A673 (cell line): ENCODE measurements at places on chromosomes 13 and 19. TPM values are rescaled to one million over a fixed set of nuclear protein-coding genes. Genes with fewer than 3 reads are reported as not detected.

DNA sequence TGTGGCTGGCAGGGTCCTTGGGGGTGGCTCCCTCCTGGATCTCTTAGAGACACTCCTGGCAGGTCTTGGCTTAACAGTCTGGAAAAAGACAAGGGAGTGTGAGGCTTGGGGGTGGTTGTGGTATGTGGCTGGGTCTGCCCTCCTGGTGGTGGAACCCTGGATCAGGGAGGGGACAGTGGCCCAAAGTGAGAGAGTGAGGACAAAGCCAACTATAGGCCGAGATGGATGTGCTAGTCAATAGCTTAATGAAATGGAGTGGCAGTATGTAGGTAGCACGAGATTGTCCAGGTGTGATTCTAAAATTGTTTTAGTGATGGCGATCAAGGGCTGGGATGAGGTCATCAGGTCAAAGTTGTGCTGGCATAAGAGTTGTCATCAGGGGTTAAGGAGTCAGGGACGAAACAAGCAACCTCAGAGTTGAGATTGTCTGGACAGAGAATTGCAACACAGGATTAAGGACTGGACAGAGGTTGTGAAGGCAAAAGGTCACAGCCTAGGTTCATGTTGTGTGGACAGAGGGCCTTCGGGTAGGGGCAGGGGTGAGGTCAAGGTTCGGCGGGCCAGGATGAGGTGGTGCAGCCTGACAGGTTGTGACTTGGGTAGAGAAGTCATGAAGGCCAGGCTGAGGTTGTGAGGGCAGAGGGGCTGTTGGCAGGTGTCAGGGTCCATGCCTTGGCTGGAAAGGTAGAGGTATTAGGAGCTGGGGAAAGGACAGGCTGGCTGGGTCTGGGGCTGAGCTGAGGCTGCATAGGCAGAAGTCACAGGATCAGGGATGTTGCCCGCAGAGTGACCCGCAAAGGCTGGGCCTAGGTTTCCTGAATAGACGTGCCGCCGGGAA lies 4.5 kb upstream of the RASAL3 start:
- H3K27ac ChIP-seq: peak overlapping the region; percentile 79
- H3K4me3 ChIP-seq: peak overlapping the region; percentile 52
- no peaks in the 10 kb centered on the region for H3K36me3 ChIP-seq
- peaks cover 14% of the 10 kb centered on the region for H3K4me1 ChIP-seq
- no peaks in the 10 kb centered on the region for H3K27me3 ChIP-seq

DNA sequence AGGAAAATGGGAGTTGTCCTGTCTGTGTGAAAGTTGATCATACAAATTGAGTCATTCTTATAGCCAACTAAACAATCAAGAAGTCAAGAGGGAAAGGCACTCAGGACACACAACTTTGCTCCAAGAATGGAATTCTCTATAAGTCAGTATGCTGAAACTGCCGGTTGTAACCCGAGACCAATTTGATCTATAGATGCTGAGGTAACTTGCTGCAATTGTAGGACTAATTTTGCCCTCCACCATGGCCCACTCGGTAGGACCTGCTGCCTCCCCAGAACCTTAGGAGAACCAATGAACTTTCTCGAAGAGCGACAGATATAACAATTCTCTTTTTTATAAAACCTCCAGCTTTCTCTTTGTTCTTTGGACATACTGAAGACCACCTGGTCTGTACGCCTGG lies 157.0 kb downstream of the RNF17 start:
- no peak overlapping the region for H3K4me3 ChIP-seq
- H3K27me3 ChIP-seq: no peaks in the 10 kb centered on the region
- no peak overlapping the region for H3K27ac ChIP-seq
- no peaks in the 10 kb centered on the region for H3K36me3 ChIP-seq
- no peak for DNase-seq

- H3K27ac ChIP-seq: no peak overlapping the region
- H3K4me3 ChIP-seq: no peak overlapping the region
- no peak for DNase-seq
- no peaks in the 10 kb centered on the region for H3K36me3 ChIP-seq
- no peaks in the 10 kb centered on the region for H3K27me3 ChIP-seq
Measured at GRCh38 chr13:104057861-104058260, 991.6 kb upstream of the SLC10A2 start.

DNA sequence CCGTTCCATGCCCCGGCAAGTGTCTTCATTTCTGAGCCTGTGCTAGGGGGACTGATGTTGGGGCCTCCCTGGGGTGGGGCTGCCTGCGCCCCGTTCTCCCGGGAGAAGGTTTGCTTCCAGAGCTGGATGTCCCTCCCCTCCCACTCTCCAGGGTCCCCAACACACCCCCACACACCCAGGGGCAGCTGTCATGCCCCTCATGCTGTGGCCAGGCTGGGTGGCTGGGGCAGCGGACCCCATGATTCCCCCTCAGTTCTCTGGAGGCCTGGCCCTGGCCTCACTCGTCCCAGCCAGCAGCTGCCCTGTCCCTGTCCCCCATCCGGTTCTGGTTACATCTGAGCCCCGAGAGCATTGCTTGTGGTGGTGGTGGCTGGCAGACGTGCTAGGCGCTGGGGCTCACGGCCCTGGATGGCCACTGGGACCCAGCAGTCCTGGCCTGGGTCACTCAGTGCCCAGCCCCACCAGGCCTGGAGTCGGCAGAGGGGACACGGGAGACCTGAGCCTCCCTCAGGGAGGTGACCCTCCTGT lies 184.8 kb downstream of the KDM4B start:
- no peak overlapping the region for H3K4me3 ChIP-seq
- peaks cover 6% of the 10 kb centered on the region for H3K4me1 ChIP-seq
- no peaks in the 10 kb centered on the region for H3K27me3 ChIP-seq
- no peak for DNase-seq

DNA sequence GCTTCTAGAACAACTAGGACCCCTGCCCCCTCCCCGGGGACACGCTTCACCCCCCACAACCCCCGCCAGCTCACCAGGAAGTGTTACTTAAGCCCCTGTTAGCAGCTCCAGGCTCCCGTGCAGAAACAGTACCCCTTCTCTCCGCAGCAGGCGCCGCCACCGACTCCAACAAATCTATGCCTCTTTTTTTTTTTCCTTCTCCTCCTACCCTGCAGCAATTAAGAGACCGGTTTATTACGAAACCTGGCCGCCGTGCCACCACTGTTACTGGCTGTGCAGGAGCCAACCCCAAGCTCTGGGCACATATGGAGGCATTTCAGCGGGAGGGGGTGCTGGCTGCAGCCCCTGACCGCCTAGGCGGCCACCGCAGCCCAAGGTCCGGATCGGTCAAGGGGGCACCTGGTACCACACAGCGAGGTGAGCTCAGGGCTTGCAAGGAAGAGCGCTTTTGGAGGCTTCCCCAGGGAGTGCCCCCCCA lies 2.4 kb downstream of the GADD45B start:
- H3K36me3 ChIP-seq: no peaks in the 10 kb centered on the region
- peak overlapping the region; percentile 40 for H3K27ac ChIP-seq
- no peaks in the 10 kb centered on the region for H3K27me3 ChIP-seq
- H3K4me1 ChIP-seq: peaks cover 33% of the 10 kb centered on the region
- peak; percentile 91 for DNase-seq

- no peak overlapping the region for H3K4me3 ChIP-seq
- no peak for DNase-seq
- H3K4me1 ChIP-seq: peaks cover 18% of the 10 kb centered on the region
- no peaks in the 10 kb centered on the region for H3K36me3 ChIP-seq
- peak overlapping the region; percentile 21 for H3K27ac ChIP-seq
Measured at GRCh38 chr19:45764945-45765701, 3.9 kb downstream of the SIX5 start.

DNA sequence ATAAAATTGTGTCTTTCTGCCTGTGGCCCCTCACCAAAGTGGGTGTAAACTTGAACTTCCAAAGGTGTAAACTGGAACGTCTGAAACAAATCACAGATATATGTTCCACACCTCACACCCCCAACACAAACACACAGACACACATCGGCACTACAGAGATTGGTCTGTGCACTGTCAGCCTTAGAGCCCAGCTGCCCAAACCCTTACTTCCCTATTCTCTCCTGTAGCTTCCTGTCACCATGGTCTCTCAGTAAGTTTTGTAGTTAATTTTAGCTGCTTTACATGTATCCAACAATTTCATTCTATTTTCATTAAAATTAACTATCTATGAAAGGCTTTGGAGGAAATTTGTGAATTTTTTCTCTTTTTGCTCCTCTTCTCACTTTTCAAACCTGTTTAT lies 5.4 kb downstream of the TM9SF2 start:
- no peak overlapping the region for H3K27ac ChIP-seq
- peaks cover 12% of the 10 kb centered on the region for H3K4me1 ChIP-seq
- H3K36me3 ChIP-seq: peaks cover 7% of the 10 kb centered on the region

DNA sequence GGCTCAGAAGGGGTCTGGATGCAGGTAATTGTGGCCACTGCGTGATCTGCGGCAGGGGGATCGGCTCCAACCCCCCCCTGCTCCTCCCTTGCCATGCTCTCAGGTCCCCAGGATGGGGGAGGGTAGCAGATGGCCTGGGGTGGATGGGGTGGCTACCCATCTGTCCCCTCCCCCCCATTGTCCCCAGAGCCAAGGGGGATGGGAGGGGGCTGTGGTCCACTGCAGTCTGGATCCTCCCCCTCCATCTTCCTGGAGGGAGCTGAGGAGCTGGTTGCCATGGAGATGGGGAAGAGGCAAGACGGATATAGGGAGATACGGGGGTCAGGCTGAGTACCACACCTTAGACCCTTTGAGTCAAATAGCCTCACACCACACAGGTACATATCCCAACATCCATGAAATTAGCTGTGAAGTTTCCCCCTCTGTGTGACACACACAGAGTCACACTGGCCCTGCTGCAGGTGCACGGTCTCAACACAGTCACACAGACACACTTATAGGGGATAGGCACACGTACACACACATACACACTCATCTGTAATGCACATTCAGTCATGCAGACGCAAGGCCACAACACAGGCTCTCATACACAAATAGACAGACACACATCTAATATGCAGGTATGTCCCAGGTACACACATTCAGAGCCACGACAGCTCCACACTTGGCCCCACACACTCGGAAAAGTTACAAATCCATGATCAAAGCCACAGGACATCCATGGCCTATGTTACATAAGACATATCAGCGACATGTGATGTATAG lies 1.8 kb upstream of the NOVA2 start:
- H3K4me1 ChIP-seq: no peaks in the 10 kb centered on the region
- H3K36me3 ChIP-seq: no peaks in the 10 kb centered on the region
- peaks cover 39% of the 10 kb centered on the region for H3K27me3 ChIP-seq
- H3K4me3 ChIP-seq: no peak overlapping the region
- no peak overlapping the region for H3K27ac ChIP-seq

- H3K27ac ChIP-seq: peak overlapping the region; percentile 50
- peaks cover 40% of the 10 kb centered on the region for H3K4me1 ChIP-seq
- H3K4me3 ChIP-seq: no peak overlapping the region
Measured at GRCh38 chr19:13848798-13849676, 27.9 kb upstream of the NANOS3 start.

GRCh38 chr19:33905937-33906577 lies 109.4 kb downstream of the KCTD15 start:
- H3K4me1 ChIP-seq: no peaks in the 10 kb centered on the region
- H3K27me3 ChIP-seq: peaks cover 66% of the 10 kb centered on the region
- DNase-seq: no peak
- peak overlapping the region; percentile 23 for H3K4me3 ChIP-seq
- no peak overlapping the region for H3K27ac ChIP-seq
- no peaks in the 10 kb centered on the region for H3K36me3 ChIP-seq

- H3K27ac ChIP-seq: no peak overlapping the region
- no peak overlapping the region for H3K4me3 ChIP-seq
- no peaks in the 10 kb centered on the region for H3K4me1 ChIP-seq
- H3K27me3 ChIP-seq: no peaks in the 10 kb centered on the region
- no peaks in the 10 kb centered on the region for H3K36me3 ChIP-seq
Measured at GRCh38 chr13:40792284-40793051, 3.1 kb downstream of the SLC25A15 start.

DNA sequence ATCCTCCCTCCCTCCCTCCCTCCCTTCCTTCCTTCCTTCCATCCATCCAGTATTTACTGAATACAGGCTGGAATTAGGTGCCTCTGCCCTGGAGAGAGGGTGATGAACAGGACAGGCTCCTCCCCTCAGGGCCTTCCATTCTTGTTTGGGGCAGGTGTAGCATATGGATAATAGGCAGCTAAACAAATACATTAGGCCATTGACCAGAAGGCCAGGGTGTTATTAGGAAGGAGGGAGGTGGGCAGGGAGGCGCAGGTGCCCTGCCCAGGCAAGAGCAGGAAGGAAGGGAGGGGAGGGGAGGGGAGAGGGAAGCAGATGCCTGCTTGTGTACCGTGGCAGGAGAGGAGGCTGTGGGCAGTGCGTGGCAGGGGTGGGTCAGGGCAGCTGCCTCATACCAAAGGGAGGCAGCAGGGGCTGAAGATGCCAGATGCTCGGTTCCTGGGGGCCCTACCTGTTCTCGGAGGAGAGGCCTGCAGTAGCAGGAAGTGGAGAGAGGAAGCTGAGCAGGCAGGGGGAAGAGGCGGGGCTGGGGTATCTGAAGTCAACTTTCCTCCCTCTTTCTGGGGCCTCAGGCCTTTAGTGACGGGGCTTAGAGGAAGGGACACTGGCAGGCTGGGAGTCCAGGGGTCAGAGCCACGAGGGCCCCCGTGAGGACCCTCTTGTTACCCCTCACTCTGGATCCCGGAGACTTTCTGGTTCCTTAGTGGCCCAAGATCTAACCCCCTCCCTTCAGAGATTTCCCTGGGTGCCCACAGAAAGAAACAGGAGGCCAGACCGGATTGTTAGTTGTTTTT lies at the start of gene RINL:
RINL (minus strand) TSS at position 495 of the 794 bp plus-strand sequence. CDS start 1,533 bp downstream, outside the sequence.
- no peaks in the 10 kb centered on the region for H3K36me3 ChIP-seq

GRCh38 chr13:108049211-108049610 lies 166.1 kb downstream of the LIG4 start:
- DNase-seq: no peak
- no peak overlapping the region for H3K27ac ChIP-seq
- H3K36me3 ChIP-seq: no peaks in the 10 kb centered on the region
- H3K27me3 ChIP-seq: no peaks in the 10 kb centered on the region
- no peaks in the 10 kb centered on the region for H3K4me1 ChIP-seq

- DNase-seq: no peak
- no peak overlapping the region for H3K27ac ChIP-seq
- H3K4me3 ChIP-seq: no peak overlapping the region
- H3K4me1 ChIP-seq: no peaks in the 10 kb centered on the region
Measured at GRCh38 chr13:80787604-80788003, 446.7 kb upstream of the SPRY2 start.

ZNF540 gene
- 0.24 and 0.59 TPM in 2 replicates for total RNA-seq

ZNF486 gene
- total RNA-seq: 0.59 and 0.92 TPM in 2 replicates

C19orf18 gene
- 0.43 TPM in 1 of 2 replicates, not detected in the other for total RNA-seq

KLHL1 gene
- total RNA-seq: not detected in 2 replicates

CADM4 gene
- total RNA-seq: 28.7 and 35.2 TPM in 2 replicates

STOML3 gene
- total RNA-seq: not detected in 2 replicates
